ENCODE measurements at places on chromosomes 2 and 18.

DNA sequence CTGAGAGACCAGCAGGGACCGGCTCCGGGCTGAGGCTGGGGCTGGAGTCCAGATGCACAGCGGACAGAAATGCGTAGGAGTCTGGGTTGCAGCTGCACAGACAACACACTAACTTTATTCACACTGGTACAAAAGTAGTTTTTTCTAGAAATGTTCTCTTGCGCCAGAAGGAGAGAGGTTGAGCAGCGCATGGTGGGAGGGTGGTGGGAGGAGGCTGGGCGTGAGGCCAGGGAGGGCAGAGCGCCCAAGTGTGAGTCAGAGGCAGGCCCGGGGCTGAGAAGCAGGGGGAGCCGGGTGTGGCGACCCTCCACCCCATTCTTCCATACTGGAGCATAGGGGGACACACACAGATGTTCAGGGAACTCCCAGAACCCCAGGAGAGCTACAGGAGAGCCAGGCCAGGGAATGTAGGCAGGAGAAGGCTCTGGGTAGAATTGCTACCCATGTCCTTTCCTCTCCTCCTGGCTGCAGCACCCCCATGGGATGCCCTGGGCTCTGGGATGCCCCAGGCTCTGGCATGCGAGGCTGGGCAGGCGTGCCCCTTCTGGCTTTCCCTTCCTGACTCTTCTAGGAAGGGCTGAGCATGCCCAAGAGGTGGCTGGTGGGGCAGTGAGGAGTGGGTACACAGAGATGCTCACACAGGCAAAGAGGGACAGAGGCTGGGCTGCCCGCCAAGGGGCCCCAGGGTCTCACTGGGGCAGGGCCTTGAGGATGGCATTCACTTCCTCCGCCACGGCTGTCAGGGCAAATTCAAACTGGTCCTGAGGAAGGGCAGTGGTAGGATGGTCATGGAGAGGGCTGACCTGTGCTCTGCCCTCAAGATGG, 10.6 kb downstream of the DNAJB2 start:
- H3K27ac ChIP-seq = no peak overlapping the region
- no peak overlapping the region for H3K4me3 ChIP-seq
- no peaks in the 10 kb centered on the region for H3K36me3 ChIP-seq
- no peak for DNase-seq
- peaks cover 11% of the 10 kb centered on the region for H3K4me1 ChIP-seq

DNA sequence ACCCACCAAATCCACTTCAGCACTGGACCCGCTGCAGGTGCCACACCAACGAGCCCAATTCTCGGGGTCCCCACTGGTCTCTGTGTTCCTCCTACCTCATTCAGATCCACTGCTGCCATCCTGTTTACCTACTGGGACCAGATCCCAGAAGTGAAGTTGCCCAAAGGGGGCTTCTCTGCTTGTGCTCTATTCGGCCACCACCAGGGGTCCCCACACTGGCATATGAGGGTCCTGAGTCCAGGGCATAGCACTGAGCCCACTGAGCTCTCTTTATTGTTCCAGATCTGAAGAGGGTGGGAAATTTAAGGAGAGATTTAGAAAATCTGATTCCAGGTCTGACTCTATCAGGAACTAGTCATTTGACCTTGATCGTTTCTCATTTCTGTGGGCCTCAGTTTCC, 2.4 kb downstream of the GPR45 start:
- H3K4me3 ChIP-seq = no peak overlapping the region
- H3K27ac ChIP-seq = no peak overlapping the region
- DNase-seq = peak; percentile 50
- H3K4me1 ChIP-seq = no peaks in the 10 kb centered on the region
- no peaks in the 10 kb centered on the region for H3K27me3 ChIP-seq
- H3K36me3 ChIP-seq = no peaks in the 10 kb centered on the region

GRCh38 chr2:33238111-33238510, 238.3 kb upstream of the RASGRP3 start:
- no peak overlapping the region for H3K4me3 ChIP-seq
- H3K27me3 ChIP-seq = no peaks in the 10 kb centered on the region
- no peaks in the 10 kb centered on the region for H3K4me1 ChIP-seq
- H3K27ac ChIP-seq = no peak overlapping the region
- no peak for DNase-seq
- H3K36me3 ChIP-seq = peaks cover 8% of the 10 kb centered on the region

GRCh38 chr2:66436581-66437001, 1.7 kb downstream of the MEIS1 start:
- H3K36me3 ChIP-seq = peaks cover 25% of the 10 kb centered on the region
- H3K27me3 ChIP-seq = peaks cover 89% of the 10 kb centered on the region
- H3K4me1 ChIP-seq = peaks cover 44% of the 10 kb centered on the region
- DNase-seq = no peak
- H3K4me3 ChIP-seq = peak overlapping the region; percentile 96
- H3K27ac ChIP-seq = peak overlapping the region; percentile 96

- peaks cover 16% of the 10 kb centered on the region for H3K4me1 ChIP-seq
- H3K4me3 ChIP-seq = no peak overlapping the region
- DNase-seq = no peak
- no peaks in the 10 kb centered on the region for H3K36me3 ChIP-seq
- peak overlapping the region; percentile 8 for H3K27ac ChIP-seq
- H3K27me3 ChIP-seq = no peaks in the 10 kb centered on the region
These were observed 100.4 kb upstream of the RND3 start for GRCh38 chr2:150587547-150588505.

DNA sequence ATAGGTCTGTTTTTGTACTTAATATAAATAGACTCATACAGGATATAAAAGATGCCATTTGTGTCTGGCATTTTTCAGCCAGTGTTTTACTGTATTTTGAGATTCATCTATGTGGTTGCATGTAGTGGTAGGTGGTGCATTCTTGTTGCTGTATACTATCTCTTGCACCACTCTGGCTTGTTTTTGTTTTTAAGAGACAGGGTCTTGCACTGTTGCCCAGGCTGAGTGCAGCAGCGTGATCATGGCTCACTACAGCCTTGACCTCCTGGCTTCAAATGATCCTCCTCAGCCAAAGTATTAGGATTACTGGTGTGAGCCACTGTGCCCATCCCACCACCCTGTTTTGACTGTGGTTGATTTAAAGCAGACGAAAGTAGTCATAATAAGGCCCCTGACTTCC, 12.6 kb downstream of the HK2 start:
- H3K36me3 ChIP-seq = no peaks in the 10 kb centered on the region
- no peak for DNase-seq
- no peak overlapping the region for H3K4me3 ChIP-seq
- H3K4me1 ChIP-seq = peaks cover 49% of the 10 kb centered on the region
- H3K27ac ChIP-seq = no peak overlapping the region

GRCh38 chr2:190357600-190357999, 14.2 kb downstream of the INPP1 start:
- DNase-seq = no peak
- no peak overlapping the region for H3K4me3 ChIP-seq
- H3K27ac ChIP-seq = no peak overlapping the region
- H3K4me1 ChIP-seq = peaks cover 28% of the 10 kb centered on the region
- H3K27me3 ChIP-seq = no peaks in the 10 kb centered on the region
- no peaks in the 10 kb centered on the region for H3K36me3 ChIP-seq

- H3K27me3 ChIP-seq = no peaks in the 10 kb centered on the region
- H3K4me3 ChIP-seq = no peak overlapping the region
- H3K36me3 ChIP-seq = peaks cover 18% of the 10 kb centered on the region
- H3K27ac ChIP-seq = no peak overlapping the region
- no peak for DNase-seq
These were observed 12.9 kb downstream of the ARPC2 start for GRCh38 chr2:218229851-218230250.

DNA sequence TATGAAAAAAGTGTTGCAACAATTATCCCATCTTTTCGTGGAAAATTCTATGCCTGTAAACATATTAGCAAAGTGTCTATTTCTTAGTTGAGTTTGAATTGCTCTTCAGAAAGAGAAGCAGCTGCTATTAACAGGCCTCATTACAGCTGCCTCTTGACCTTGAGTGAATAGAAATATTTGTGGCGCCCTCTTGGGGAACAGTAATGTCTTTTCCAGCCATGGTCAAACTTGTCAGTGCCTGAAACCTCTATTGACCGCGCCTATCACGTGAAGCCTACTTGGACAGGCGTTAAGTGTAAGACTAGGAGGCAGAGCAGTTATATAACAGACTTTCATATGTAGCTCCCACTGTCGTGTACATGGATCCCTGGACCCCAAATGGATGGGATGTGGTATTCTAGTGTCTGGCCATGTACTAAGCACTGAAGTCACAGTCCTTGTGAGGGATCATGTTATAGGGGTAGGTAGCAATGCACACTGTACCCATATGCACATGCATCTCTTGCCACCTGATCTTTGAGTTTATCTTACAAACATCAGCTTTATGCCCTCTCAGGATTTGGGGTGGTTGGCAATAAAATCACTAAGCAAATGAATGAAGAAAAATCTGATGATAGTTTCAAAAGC, 245.0 kb downstream of the PTGR3 start:
- no peaks in the 10 kb centered on the region for H3K27me3 ChIP-seq
- peaks cover 8% of the 10 kb centered on the region for H3K4me1 ChIP-seq
- no peak overlapping the region for H3K4me3 ChIP-seq
- H3K36me3 ChIP-seq = peaks cover 14% of the 10 kb centered on the region
- no peak for DNase-seq

GRCh38 chr2:31380243-31380642, 34.3 kb downstream of the XDH start:
- DNase-seq = no peak
- H3K4me1 ChIP-seq = no peaks in the 10 kb centered on the region
- no peaks in the 10 kb centered on the region for H3K27me3 ChIP-seq
- no peak overlapping the region for H3K4me3 ChIP-seq

GRCh38 chr2:231398585-231398984, 3.1 kb downstream of the B3GNT7 start:
- no peaks in the 10 kb centered on the region for H3K36me3 ChIP-seq
- no peak overlapping the region for H3K27ac ChIP-seq
- no peak for DNase-seq

DNA sequence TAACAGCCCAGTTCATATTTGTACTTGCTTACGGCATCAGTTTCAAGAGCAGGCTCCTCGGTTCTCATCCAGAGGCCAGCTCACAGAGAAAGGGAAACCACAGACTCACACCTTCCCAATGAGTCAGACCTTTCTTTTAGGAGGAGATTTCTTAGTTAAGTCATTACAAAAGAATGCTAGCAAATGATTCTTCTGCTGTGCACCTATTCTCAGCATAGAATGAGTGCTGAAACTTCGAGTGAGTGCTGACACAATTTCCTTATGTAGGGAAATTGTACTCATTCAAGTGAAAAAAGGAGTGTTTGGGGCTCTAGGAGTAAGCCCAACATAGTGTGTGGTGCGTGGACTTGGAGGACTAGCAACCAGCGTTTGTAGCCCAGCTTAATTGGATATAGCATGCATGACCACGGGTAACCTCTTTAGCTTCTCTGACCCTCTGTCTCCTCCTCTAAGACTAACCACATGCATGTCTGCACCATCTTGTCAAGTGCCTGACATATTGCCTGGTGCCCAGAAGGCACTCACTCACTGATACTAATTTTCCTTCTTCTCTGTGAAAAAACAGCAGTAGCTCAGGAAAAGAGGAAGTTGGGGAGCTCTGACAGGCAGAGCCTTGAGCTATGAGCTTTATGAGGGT, 87.0 kb downstream of the ALPK2 start:
- no peaks in the 10 kb centered on the region for H3K36me3 ChIP-seq
- no peak for DNase-seq
- no peak overlapping the region for H3K4me3 ChIP-seq
- peaks cover 9% of the 10 kb centered on the region for H3K4me1 ChIP-seq

- H3K4me1 ChIP-seq = peaks cover 8% of the 10 kb centered on the region
- H3K4me3 ChIP-seq = no peak overlapping the region
- no peak for DNase-seq
- no peak overlapping the region for H3K27ac ChIP-seq
These were observed 49.4 kb upstream of the FAHD2A start for GRCh38 chr2:95353055-95353575.

DNA sequence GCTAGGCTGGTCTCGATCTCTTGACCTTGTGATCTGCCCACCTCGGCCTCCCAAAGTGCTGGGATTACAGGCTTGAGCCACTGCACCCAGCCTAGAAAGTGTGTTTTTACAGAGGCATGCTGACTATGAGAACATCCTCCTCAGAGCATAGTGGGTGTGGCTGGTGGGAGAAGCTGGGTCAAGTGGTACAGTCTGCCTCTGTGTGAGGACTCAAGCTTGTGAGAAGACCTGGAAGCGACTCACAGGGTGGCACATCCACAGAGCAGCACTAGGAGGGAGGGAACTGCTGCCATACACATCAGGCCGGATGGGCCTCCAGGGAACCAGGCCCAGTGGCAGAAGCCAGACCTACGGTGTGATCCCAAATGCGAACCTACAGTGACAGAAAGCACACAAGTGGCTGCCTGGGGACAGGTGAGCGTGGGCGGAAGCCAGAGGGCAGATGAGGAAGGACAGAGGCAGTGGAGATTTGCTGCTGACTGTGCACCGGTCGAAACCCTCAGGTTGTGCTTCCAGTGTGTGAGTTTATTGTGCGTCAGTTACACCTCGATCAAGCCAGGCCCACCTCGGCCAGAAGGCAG, 8.9 kb downstream of the ARHGEF4 start:
- no peak overlapping the region for H3K4me3 ChIP-seq
- peaks cover 11% of the 10 kb centered on the region for H3K4me1 ChIP-seq
- peak overlapping the region; percentile 27 for H3K27ac ChIP-seq
- H3K27me3 ChIP-seq = no peaks in the 10 kb centered on the region
- H3K36me3 ChIP-seq = no peaks in the 10 kb centered on the region

- H3K4me1 ChIP-seq = peaks cover 20% of the 10 kb centered on the region
- no peaks in the 10 kb centered on the region for H3K27me3 ChIP-seq
- no peak overlapping the region for H3K4me3 ChIP-seq
These were observed 85.4 kb downstream of the ITGB1BP1 start for GRCh38 chr2:9337901-9338300.

DNA sequence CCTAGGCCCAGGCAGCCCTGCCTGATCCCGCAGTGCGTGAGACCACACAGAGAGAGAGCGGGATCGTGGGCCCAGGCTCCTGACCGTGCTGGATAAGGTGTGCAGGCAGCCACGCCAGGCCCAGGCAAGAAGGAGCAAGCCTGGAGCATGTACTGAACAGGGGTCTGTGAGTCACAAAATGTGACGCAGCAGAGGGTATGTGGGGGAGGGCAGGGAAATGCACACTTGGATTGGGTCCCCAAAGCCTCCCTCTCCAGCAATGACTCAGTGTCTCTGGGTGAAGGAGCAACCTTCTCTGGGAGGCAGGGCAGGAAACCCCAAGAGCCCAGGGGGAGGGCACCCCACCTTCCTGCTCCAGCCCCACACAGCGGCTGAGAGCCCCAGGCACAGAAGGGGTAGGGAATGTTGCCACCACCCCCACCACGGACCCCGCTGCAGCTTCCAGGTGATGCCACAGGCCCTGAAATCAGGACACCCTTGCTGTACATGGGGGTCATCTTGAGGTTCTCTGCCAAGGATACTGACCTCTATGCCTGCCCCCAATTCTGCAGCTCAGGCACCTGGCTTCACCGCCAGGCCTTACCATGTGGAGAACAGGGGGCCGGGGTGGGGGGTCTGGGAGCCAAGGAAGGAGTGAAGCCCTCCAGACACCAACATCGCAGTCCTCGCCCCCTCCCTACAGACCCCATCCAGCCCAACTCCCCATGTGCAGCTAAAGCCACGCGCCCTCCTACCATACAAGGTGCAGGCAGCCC, 1.3 kb upstream of the GPC1 start:
- DNase-seq = no peak

- DNase-seq = no peak
- peaks cover 36% of the 10 kb centered on the region for H3K27me3 ChIP-seq
- H3K4me1 ChIP-seq = peaks cover 8% of the 10 kb centered on the region
- H3K27ac ChIP-seq = no peak overlapping the region
- no peak overlapping the region for H3K4me3 ChIP-seq
These were observed 15.3 kb upstream of the PTPN4 start for GRCh38 chr2:119744335-119744939.

Measured in neural crest cell (in vitro differentiated cells).